ENCODE measurements at places on chromosomes 7 and 10.

GRCh38 chr10:85544956-85545355 is 821.6 kb downstream of the GRID1 start:
- no peak for DNase-seq

- no peak for DNase-seq
Observed at GRCh38 chr7:34840176-34840785, 182.3 kb downstream of the NPSR1 start.

- DNase-seq, result peak; percentile 75
Observed at GRCh38 chr7:124765401-124766352, at the start of gene GPR37. TSS of gene GPR37 (minus strand) at chr7:124765792. CDS start at chr7:124764976, 816 bp downstream.

DNA sequence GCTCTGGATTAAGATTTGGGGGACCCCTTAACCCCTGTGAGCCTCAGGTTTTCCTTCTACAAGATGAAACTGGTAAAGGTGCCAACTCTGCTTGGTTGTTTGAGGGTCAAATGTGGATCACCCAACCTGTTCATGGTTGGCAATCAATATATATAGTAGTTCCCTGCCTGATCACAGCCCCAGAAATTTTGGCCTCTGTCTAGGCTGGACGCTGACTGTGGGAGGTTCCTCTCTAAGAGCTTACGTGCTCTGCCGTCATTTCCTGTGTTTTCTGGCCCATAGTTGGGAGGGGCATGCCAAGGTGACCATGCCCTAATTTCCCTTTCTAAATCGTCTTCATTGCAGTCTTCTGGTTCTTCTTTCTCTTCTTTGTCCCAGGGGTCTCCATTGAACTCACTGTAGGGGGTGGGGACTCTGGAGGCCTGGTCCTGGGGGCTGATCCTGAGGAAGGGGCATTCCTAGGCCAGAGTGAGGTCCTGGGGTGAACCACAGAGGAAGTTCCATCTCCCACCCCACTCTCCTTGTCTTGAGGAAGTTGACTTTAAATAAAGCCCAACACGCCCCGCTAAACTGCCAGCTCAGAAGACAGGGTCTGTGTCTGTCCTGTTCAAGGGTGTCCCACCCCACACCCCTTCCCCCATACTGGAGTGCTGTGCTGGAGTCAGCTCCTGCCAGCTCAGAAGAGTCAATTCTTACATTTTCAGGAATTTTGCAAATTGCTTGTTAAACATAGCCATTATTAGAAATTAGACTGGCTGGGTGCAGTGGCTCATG is 98.9 kb upstream of the SDK1 start:
- no peak for DNase-seq

DNA sequence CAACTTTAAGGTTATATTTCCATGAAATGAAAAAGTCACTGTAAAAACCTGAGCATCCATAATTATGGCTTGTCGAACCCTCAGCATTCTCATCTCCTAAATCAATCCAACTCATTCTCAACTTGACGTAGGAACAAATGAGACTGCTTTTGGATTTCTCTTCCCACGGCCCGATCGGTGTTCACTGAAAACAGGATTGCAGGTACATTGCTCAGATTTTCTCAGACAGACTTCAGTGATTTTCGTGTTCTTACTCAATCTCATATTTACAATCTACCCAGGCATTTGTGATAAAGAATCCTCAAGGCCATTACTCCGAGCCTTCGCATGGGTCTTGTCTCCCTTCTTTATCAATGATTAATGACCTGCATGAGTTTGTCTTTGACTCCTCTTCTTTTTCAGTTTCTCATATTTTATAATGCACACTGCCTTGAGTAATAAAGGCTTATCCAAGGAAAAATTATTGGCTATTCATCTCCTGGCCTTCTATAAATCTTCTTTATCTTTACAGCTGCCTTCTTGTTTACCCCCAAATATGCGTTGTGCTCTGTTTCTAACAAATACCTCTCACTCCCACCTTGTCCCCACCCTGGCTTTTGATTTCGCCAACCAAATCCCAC is 90.4 kb upstream of the MYO3A start:
- DNase-seq, result no peak

DNA sequence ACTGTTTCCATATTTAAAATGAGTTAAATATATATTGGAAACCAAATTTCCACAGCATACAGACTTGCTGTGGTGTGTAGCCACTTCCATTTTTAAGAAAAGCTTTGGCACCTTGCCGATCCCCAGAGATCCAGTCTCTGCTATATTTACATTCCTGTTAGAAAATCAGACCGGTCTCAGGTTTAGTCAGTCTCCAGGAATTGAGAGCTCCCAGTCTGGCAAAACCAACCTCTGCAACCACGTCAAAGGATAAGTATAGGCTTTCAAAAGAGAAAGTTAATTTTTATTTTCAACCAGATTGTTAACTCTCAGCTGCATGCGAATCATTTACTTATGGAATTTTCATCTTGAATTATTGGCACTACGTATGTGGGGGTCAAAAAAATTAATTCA is 28.2 kb downstream of the PUS7 start:
- peak; percentile 73 for DNase-seq

- DNase-seq, result no peak
Observed at GRCh38 chr10:7162331-7162730, 248.5 kb downstream of the SFMBT2 start.

DNA sequence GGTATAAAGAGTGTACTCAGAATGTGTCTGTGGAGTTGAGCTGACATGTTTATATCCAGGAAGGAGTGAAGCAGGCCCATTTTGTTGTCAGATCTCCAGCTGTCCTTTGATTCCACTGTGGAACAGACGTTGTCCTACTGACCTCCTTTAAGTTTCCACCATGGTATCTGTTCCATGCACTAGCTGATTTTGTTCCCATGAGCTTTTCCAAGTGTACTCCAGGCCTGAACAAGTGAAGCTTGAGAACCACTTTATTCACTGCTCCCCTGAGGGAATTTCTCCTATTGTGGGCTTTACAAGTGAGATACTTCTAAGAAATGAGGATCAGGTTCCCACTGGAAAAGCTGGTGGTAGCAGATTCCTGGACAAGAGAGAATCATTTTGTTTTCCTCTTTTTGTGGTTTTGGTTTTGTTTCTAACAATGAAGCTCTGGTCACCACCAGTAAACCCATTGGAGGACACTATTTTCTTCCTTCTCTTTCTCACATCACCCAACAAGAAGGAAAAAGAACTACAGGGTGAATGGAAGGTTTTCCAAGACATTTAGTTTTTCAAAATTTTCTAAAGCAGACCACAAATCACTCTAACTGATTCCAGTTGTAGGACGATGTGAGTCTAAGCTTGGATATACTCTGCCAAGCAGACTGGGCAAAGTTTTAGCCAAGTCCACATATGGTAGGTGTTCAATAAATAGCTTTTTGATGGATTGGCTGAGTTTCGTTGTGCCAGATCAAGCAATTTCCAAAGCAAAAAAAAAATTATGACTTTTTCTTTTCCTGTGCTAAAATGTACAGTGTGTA is 144.2 kb downstream of the JCAD start:
- DNase-seq, result no peak

DNA sequence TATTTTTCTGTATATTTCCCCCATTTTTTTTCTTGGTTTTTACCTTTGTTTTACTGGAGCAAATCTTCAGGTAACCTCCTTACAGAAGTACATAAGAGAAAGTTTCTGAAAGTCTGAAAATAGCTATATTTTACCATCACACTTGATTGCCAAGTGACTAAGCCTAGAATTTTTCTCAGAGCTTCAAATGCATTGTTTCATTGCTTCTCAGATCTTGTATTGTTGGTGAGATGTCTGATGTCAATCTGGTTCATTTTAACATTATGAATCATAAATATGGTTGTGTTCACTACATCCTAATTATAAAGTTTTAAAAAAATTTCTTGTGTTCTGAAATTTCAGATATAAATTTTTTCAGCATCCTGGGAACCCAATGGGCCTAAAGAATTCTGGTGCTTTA is 228.2 kb downstream of the AHR start:
- no peak for DNase-seq

DNA sequence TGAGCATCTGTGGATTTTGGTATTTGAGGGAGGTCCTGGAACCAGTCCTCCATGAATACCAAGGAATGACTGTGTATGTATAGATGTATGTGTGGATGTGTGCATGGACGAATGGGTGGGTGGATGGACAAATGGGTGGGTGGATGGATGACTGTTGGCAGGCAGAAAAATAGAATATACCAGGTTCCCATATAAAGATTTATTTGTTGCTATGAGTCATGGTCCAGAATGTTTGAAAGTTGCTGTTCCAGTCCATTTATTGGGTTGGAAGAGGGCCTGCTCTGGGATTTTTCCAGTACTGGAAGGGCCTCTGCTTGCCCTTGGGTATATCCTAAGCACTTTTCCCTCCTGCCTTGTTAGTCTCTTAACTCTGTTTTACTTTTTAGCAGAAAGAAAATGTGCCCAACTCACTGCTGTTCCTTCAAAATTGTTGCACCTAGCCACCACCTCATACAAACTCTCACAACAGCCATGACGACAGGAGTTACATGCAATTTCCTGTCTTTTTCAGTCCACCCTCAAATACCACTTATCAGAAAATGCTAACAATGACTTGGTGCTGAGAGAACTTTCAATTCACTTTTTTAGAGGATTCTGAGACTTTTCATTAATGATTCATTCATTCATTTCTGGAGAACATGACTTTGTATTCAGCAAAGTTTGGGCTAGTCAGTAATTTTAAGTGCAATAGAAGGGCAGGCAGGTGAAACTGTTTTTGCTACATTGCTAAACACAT is 108.1 kb downstream of the EEPD1 start:
- peak; percentile 7 for DNase-seq

GRCh38 chr7:151756076-151756731 is 120.7 kb downstream of the PRKAG2 start:
- peak; percentile 89 for DNase-seq

- DNase-seq, result no peak
Observed at GRCh38 chr10:127877116-127877515, 15.6 kb downstream of the CLRN3 start.

GRCh38 chr7:155211173-155211572 is 86.5 kb upstream of the INSIG1 start:
- no peak for DNase-seq

- no peak for DNase-seq
Observed at GRCh38 chr10:51255381-51255780, 181.1 kb downstream of the PRKG1 start.

DNA sequence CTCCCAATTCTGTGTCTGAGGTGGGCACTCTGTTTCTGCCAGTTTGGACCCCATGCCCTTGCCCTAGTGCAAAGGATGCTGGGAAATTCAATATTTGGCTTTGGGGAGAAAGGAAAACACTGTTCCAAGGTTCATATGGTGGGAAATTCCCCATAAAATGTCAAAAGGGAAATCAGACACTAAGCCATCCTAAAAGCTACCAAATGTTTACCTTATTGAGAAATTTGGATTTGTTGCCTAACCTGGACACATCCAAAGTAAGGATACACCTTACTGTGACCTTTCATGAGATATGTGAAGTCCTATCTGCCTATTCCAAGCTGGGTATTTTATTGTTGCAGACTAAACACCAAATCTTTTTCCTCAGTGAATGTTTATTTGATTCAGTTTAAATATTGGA is 109.1 kb downstream of the CYP26A1 start:
- DNase-seq, result no peak

DNA sequence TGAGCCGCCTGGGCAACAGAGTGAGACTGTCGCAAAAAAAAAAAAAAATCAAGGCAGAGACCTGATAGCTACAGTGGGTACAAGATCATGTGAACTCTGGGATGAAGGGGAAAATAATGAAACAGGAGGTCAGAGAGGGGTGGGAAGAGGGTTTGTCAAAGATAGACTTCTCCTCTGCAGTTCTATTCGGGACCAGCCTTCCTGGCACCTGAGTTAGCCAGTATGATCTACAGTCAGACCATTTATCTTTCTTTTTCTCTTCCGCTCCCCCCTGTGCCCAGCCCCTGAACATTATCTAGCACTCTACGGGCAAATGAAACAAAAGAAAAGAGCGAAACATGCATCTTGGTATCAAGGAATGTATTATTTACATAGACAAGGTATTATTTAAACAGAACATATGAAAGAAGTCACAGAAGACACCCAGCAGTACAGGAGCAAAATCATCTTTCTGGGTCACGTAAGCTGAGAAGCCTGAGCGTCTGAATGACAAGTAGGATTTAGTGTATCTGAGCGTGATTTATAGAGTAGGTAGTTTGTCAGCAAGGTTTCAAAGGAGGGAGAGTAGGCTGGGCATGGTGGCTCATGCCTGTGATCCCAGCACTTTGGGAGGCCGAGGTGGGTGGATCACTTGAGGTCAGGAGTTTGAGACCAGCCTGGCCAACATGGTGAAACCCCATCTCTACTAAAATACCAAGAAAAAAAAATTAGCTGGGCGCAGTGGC is 109.0 kb downstream of the PRKCQ start:
- DNase-seq, result no peak

GRCh38 chr7:155774947-155775346 is 37.3 kb downstream of the SHH start:
- no peak for DNase-seq

- DNase-seq, result no peak
Observed at GRCh38 chr10:72736828-72737220, 44.9 kb downstream of the MCU start.

DNA sequence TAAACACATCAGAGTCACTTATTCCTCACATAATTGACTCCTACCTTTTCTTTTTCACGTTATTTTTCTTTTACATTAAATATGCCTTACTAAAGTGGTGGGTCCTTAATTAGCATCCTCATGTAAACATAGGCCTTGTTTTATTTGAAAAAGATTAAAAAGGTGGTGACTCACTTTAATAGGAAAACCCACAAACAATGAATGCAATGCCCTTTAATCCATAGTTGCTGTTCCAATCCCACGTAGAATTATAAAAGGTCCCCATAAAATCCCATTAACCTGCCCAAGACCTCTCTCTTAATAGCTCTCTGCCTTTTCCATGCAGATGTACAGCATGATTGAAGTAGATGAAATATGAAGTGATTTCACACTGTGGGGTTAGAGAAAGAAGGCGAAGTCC is 32.2 kb downstream of the SLC16A12 start:
- DNase-seq, result no peak

DNA sequence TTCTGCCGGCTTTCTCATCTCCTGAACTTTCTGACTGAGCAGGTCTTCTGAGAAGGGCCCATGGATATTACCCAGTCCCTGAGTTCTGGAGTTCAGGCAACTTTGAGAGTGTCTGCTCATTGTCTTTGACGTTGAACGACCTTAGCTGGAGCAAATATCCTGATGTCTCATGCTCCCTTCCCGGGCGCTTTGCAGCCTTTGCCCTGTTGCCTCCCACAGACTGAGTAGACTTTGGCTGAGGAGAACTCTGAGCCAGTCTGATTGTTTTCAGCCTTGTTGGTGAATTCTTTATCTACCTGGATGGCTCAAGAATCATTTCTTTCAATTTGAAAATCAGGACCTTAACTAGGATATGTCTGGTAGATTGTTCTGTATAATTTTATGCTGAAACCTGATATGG is 353.7 kb downstream of the GLRX3 start:
- no peak for DNase-seq

DNA sequence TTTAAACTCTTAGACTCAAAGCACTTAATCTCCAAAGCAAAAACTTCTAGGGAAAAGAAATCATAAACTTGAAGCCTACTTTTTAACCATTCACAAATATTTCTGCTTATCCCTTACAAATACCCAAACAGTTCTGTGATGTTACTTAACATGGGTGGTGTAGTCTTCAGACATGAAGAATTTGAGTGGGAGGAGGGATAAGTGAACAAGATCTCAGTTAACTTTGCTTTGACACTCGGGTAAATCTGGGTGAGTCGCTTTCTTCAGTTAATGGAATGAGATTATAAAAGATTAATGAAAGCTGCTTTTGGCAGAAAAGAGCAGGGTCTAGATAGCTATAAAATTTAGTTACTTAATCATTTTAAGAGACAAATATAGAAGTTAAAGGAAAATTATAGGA is 47.5 kb downstream of the RNF133 start:
- no peak for DNase-seq

GRCh38 chr7:110386006-110386405 is 704.9 kb upstream of the LRRN3 start:
- peak; percentile 51 for DNase-seq

- DNase-seq, result no peak
Observed at GRCh38 chr10:72449941-72450441, 95.3 kb upstream of the DNAJB12 start.
